ENCODE measurements at places on chromosomes 4 and X. TPM values are rescaled to one million over a fixed set of nuclear protein-coding genes. Genes with fewer than 3 reads are reported as not detected.
A peak's percentile ranks its signal among the peaks of the same experiment; 100 is the strongest.

The KCNE5 gene
- 0.37 TPM for total RNA-seq

The CLDN2 gene
- total RNA-seq, result not detected

The FAM193A gene
- 21.9 TPM for total RNA-seq

DNA sequence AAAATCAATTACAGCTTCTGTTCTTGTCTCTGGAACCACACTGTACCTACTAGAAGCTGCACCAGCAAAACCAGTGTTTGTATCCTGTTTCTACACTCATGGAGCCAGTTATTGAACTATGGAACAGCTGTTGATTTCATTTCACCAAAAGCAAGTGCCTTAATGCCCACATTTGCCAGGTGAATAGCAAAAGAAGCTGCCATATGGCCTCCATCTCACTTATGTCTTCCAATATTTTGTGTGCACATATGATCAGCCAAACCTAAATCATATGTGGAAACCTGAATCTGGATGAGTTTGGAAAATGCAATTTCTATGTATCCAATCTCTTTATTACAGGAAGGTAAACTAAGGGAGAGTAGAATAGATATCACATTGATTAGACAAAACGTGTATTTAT, 415.8 kb upstream of the GRID2 start:
- no peak overlapping the region for H3K27ac ChIP-seq
- H3K4me3 ChIP-seq, result no peak overlapping the region
- no peak for DNase-seq
- H3K36me3 ChIP-seq, result no peaks in the 10 kb centered on the region
- no peaks in the 10 kb centered on the region for H3K4me1 ChIP-seq
- H3K27me3 ChIP-seq, result no peaks in the 10 kb centered on the region

- H3K4me3 ChIP-seq, result no peak overlapping the region
- H3K27me3 ChIP-seq, result peaks cover 5% of the 10 kb centered on the region
- H3K27ac ChIP-seq, result no peak overlapping the region
- H3K4me1 ChIP-seq, result no peaks in the 10 kb centered on the region
- no peaks in the 10 kb centered on the region for H3K36me3 ChIP-seq
These were observed 1564.5 kb upstream of the PCDH10 start for GRCh38 chr4:131584587-131584986.

- no peaks in the 10 kb centered on the region for H3K36me3 ChIP-seq
- no peak overlapping the region for H3K27ac ChIP-seq
- no peaks in the 10 kb centered on the region for H3K27me3 ChIP-seq
These were observed 81.2 kb upstream of the GPM6B start for GRCh38 chrX:13898083-13898482.

DNA sequence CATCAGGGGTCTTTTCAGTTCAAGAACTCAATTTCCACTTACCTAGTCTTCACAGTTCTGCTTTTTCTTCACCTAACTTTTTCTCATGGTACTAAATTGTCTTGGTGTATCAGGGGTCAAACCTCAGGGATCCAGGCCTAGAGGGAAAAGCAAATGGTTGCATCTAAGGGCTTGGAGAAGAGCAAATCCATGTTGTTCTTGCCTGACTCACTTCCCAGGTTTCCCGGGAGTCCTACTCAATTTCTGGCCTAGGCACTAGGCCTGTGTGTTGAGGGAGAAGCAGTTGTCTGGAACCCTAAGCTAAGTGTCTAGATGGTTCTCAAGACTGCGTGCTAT, 191.9 kb upstream of the STK26 start:
- peaks cover 26% of the 10 kb centered on the region for H3K4me1 ChIP-seq
- H3K27me3 ChIP-seq, result no peaks in the 10 kb centered on the region
- no peaks in the 10 kb centered on the region for H3K36me3 ChIP-seq
- DNase-seq, result no peak
- peak overlapping the region; percentile 90 for H3K27ac ChIP-seq

DNA sequence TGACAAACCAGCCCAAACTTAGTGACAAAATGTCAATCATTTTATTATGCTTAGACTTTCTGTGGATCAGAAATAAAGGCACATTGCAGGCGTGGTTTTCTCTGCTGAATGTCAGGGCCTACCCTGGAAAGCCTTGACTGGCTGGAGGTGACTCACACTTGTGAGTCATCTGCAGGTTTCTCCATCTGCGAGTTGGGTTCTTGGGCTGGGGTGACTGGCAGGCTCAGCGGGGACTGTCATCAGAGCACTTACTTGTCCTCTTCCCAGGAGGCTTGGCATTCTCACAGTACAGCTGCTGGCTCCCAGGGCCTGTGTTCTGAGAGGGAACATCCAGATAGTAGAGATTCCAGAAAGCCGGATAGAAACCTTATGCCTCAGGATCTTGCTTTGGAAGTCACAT, 153.8 kb upstream of the AGA start:
- no peaks in the 10 kb centered on the region for H3K27me3 ChIP-seq
- H3K4me1 ChIP-seq, result peaks cover 13% of the 10 kb centered on the region
- peak overlapping the region; percentile 38 for H3K27ac ChIP-seq
- peak; percentile 81 for DNase-seq
- H3K36me3 ChIP-seq, result no peaks in the 10 kb centered on the region

DNA sequence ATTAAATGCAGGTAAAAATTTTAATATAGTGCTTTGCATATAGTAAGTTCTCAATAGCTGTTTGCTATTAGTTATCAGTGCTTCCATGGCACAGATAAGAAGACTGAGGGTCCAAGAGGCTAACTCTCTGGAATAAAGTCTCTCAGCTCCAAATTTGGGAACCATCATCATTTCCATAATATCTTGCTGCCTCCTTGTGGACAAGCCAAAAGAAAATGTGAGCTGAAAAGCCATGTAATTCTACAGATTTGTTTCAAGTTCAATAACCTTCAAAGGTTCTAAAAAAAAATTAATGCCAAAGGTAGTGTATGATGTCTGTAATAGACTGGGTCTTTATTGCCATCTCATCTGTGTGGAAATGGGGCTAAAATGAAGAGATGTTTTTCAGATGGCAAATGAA, 136.9 kb upstream of the VCX start:
- H3K4me1 ChIP-seq, result peaks cover 20% of the 10 kb centered on the region
- H3K36me3 ChIP-seq, result no peaks in the 10 kb centered on the region
- DNase-seq, result peak; percentile 3
- no peak overlapping the region for H3K27ac ChIP-seq
- no peak overlapping the region for H3K4me3 ChIP-seq
- no peaks in the 10 kb centered on the region for H3K27me3 ChIP-seq

DNA sequence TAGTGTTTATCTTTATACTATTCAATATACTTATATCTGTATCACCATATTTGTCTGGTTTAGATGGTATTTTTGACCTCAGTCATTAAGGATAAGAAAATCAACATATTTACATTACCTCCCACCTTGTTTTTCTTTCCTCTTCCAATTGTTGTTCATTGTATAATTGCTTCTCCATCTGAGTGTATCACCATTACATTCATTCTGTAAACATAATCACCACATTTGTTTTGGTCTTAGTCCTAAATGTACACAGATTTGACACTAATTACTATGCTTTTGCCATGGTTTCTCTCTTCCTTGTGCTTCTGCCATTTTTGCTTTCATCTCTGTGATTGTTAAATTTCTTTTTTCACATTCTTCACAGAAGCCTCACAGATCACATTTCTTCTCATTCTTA, 12.7 kb downstream of the ARMCX6 start:
- peaks cover 6% of the 10 kb centered on the region for H3K27me3 ChIP-seq
- H3K4me3 ChIP-seq, result no peak overlapping the region
- no peak overlapping the region for H3K27ac ChIP-seq
- no peak for DNase-seq
- no peaks in the 10 kb centered on the region for H3K36me3 ChIP-seq
- H3K4me1 ChIP-seq, result peaks cover 6% of the 10 kb centered on the region

GRCh38 chrX:150542846-150543229, 25.6 kb upstream of the MTM1 start:
- H3K36me3 ChIP-seq, result no peaks in the 10 kb centered on the region
- H3K27ac ChIP-seq, result no peak overlapping the region
- H3K27me3 ChIP-seq, result no peaks in the 10 kb centered on the region

- H3K36me3 ChIP-seq, result peaks cover 14% of the 10 kb centered on the region
- no peak overlapping the region for H3K4me3 ChIP-seq
- no peak overlapping the region for H3K27ac ChIP-seq
- H3K27me3 ChIP-seq, result peaks cover 4% of the 10 kb centered on the region
These were observed 69.1 kb downstream of the RGS12 start for GRCh38 chr4:3361896-3362295.

DNA sequence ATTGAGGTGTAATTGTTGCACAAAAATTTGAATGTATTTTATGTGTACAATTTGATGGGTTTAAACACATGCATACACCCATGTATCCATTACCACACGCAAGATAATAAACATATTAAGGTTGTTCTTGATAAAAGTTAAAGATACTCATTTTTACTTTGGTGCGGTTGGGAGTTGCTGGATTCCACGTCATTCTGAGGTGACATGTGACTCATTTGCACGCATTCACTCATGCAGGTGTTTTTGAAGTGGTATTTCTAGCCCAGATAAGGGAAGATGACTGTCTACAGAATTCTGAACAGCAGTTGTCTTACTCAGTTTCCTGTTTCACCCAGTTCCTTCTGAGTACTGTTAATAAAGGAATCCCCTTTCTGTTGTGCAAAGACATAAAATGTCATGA, 142.0 kb downstream of the RTL3 start:
- no peak overlapping the region for H3K27ac ChIP-seq
- H3K4me1 ChIP-seq, result no peaks in the 10 kb centered on the region
- no peaks in the 10 kb centered on the region for H3K27me3 ChIP-seq
- H3K4me3 ChIP-seq, result no peak overlapping the region
- DNase-seq, result no peak

GRCh38 chr4:142404191-142404611, 441.9 kb downstream of the INPP4B start:
- DNase-seq, result peak; percentile 78
- H3K27me3 ChIP-seq, result peaks cover 3% of the 10 kb centered on the region
- H3K4me3 ChIP-seq, result peak overlapping the region; percentile 97
- peaks cover 82% of the 10 kb centered on the region for H3K4me1 ChIP-seq
- peaks cover 36% of the 10 kb centered on the region for H3K36me3 ChIP-seq
- H3K27ac ChIP-seq, result peak overlapping the region; percentile 98

DNA sequence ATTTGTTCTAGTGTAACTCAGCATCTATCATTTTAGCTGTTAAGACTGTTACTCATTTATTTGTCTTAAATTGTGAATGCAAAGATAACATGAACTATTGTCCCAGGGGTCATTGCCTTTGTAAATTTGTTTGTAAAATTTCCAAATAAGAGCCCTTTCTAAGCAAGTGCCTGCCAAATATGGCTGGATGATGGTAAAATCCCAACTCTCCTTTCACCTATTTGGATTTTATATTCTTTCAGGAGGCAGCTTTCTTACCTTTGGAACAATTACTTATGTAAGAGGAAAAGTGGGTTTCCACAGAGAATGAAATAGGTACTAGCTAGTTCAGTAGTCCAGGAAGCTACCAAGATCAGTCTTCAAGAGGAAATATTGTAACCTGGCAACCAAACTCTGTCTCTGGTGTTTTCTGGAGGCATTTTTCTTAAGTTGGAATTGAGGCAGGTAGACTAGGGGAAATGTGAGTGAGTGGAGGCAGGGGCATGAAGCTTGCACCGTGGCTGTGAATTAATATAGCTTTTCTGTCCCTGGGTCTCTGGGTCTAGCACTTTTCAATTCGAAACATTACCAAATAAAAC, 363.0 kb upstream of the ZCCHC13 start:
- H3K27ac ChIP-seq, result no peak overlapping the region
- DNase-seq, result no peak
- H3K27me3 ChIP-seq, result peaks cover 2% of the 10 kb centered on the region
- H3K36me3 ChIP-seq, result peaks cover 13% of the 10 kb centered on the region

GRCh38 chr4:43224559-43224958, 332.0 kb downstream of the GRXCR1 start:
- no peaks in the 10 kb centered on the region for H3K36me3 ChIP-seq
- no peak overlapping the region for H3K4me3 ChIP-seq
- DNase-seq, result no peak
- H3K27me3 ChIP-seq, result no peaks in the 10 kb centered on the region
